Muscle of leg (tissue), 16 donors: ENCODE measurements at places on chromosomes 3 and 15.

DNA sequence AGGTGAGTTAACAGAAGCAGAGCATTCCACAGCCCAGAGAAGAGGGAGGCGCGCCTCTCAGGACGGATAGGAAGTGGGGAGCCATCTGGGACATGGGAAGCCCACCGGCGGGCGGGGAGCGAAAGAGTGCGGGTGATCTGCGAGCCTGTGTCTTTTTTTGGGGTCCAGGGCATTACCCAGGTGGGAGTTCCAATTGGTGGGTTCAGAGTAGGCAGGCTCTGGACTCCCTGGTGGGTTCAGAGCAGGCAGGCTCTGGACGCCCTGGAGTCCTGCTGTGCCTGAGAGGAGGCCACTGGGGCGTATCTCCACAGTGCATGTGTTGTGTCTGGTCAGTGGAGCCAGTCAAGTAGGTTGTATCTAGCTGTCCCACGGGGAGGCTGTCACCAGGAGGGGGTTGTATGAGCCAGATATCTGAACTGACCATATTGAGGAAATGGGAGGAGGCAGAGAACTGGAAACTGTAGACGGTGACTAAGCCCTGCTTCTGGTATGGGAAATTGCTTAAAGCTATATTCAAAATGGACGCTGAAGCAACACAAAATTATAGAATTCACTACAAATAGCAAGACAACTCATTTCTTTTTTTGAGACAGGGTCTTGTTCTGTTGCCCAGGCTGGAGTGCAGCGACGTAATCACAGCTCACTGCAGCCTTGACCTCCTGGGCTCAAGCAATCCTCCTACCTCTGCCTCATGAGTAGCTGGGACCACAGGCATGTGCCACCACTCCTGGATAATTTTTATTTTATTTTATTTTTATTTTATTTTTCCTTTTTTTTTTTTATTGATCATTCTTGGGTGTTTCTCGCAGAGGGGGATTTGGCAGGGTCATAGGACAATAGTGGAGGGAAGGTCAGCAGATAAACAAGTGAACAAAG lies 34.5 kb upstream of the CHST2 start:
- DNase-seq = peak; percentile 40

GRCh38 chr3:148601766-148602685 lies 95.7 kb upstream of the AGTR1 start:
- peak; percentile 73 for DNase-seq

DNA sequence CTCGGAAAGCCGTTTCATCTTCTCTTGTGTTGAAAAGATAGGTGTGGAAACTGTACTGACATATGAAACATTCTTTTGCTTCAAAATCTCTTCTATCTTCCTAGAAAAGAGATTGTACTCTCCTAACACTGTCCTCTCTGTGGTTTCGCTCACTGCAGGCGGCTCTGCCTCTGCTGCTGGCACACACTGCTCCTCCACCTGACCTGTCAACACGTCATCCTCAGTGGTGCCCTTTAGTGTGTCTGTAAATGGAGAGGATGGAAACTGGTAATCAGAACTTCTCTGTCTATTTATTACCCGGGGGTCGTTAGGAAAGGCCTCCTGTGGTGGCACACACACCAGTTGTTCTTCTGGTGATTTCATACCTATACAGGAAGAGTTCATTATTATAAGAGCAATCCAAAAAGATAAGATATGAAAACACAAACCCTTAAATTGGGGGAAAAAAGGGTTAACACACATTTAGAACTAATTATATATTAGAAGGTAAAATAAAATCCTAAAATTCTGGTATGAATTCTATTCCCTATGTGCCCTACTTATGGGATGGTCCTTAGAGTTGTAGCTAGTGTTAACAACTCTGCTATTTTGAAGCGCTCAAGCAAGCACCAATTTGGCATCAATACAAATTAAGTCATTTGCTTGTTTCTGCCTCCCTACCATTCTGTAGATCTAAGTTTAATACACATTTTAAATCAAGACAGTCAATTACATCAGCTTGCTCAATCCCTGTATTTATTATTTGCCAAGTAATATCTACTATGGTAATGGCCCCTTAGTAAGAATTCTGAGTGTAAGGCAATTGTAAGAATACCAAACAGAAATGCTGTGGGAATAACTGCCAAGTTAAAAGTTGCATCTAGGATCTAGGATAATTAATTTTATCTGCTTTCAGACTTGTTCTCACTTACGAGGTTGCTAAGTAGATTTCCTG lies 49.2 kb downstream of the TASOR start:
- peak; percentile 4 for DNase-seq

- no peak for DNase-seq
Measured at GRCh38 chr3:100635273-100635701, 25.9 kb downstream of the ADGRG7 start.

- no peak for DNase-seq
Measured at GRCh38 chr3:110528305-110529121, 543.1 kb upstream of the NECTIN3 start.

DNA sequence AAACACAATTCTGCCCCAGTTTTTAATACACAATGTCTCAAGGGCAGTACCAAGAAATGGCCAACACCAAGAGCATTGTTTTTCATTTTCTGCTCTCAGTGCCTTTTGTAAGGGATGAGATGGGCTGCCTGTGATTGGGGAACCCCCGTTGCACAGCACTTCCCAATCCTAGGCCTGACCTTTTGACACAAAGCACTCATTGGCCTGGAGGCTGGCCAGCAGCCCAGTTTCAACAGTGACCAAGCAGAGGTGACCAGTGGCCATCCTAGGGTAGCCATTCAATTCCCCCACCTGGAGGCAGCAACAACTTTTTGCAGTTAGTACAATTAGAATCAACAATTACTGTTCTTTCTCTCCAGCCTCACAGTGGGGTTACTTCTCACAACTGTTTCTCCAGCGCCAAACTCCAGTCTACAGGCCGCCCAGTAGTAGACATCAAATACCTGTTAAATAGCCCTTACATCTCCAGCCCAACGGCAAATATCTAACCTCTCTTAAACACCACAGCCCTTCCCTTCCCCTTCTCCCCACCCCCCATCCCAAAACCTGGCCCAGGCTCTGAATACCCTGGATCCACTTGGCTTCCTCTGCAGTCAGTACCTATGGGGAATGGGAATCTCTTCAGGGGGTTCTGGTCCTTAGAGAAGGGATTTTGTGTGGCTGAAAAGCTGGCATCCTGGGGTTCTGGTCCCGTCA lies 8.9 kb upstream of the LRRC2 start:
- DNase-seq = no peak

DNA sequence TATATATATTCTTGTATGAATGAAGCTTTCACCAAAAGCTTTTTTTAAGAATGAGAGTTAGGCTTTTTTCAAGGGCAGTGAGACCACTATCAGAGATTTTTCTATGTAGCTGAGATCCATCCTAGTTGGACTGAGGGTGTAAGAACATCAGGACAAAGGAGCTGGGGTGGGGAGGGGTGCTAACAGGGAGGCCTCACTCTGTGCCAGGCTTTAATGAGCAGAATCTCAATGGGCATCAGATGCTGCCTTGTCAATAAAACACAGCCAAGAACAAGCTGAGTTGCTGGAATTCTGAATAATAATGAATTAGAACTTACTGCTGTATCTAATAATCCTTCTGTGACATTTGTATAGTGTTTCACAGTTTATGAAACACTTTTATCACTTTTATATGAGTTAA lies 41.4 kb upstream of the USP3 start:
- no peak for DNase-seq

- no peak for DNase-seq
Measured at GRCh38 chr15:76061700-76062099, 1.9 kb downstream of the TMEM266 start.

DNA sequence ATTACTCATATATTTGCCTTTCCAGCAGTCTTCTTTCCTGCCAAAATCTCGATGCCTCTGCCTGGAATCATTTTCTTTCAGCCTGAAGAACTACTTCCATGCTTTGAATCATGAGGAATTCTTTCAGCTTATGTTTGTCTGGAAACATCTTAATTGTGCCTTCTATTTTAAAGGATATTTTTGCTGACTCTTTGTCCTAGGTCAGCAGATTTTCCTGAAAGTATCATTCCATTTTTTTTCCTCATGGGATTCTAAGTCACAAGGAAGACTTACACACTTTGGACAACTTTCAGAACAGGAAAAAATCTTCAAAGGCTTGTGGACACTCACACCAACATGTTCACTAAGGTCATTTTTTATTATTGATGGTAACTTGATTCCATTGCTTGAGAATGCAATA lies 10.1 kb downstream of the PRR23E start:
- peak; percentile 42 for DNase-seq

- no peak for DNase-seq
Measured at GRCh38 chr3:10911350-10912002, 81.1 kb upstream of the SLC6A1 start.

DNA sequence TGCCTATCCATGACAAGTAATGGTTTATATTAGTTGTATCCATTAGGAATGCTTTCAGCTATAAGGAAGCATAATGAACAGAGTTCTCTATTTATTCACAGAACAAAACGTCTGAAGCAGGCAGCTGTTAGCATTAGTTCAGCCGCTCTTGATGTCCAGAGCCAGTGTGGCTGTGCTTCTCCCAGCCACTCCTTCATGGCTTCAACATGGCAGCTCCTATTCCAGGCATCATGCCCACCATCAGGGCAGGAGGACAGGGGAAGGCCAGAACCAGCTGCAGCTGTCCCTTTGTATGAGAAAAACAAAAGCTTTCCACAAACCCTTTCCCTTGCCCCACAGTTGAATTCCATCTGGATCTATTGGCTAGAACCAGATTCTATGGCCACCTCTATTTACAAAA lies 12.9 kb upstream of the SNRK start:
- peak; percentile 87 for DNase-seq

DNA sequence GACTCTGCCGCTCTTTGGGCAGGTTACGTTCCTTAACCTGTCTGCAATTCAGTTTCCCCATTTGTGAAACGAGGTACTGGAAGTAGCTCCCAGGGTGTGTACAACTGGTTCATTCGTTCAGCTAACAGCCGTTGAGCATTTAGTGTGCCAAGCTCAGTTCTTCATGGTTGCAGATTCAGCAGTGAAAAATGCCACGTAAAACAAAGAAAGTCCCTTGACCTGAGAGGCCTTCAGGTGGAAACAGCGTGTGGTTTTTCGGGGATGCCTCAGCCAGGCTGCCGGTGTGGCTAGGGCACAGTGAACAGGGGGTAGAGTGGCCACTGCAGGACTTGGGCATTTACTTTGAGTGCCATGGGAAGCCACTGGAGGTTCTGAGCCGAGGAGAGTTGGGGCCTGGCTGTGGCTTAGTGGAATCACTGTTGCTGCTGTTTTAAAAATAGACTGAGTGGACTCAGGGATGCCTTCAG lies 4.7 kb downstream of the SYNM start:
- DNase-seq = no peak

DNA sequence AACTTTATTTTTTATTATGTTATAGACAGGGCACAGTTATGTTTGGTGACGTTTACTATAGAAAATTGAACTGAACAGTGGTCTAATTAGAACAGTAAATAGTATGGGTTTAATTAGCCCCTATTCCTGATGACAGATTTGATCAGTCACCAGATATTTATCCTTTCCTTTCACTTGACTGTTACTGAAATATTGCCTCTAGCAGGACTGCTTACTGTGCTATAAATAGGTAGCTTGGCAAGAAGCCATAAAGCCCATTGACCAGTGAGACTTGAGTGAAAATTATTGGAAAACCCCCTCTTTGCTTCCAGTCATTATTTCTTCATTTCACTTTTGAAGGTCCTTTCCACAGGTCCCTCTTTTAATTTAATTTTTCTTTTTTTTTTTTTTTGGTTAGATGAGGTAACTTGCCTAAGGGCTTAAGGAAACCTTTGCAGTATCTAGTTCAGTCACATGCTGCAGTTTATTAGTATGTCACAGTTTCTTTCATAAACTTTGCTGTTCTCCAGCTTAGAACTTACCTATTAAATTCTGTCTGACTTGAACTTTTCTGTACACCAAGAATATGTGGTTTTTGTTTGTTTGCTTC lies 115.6 kb downstream of the ADAMTSL3 start:
- peak; percentile 66 for DNase-seq

GRCh38 chr15:35669432-35670045 lies 123.6 kb upstream of the DPH6 start:
- no peak for DNase-seq

GRCh38 chr3:61913701-61914100 lies 352.3 kb downstream of the PTPRG start:
- peak; percentile 49 for DNase-seq

- no peak for DNase-seq
Measured at GRCh38 chr3:178597371-178597770, 61.1 kb downstream of the KCNMB2 start.

- DNase-seq = peak; percentile 96
Measured at GRCh38 chr3:113211330-113212149, at the start of gene BOC. Gene BOC (plus strand): TSS chr3:113211557. CDS start chr3:113249803, 38,246 bp downstream.
